ENCODE measurements at places on chromosomes 11 and 22.

- DNase-seq = no peak
These were observed 778.4 kb upstream of the FAT3 start for GRCh38 chr11:91446267-91446666.

DNA sequence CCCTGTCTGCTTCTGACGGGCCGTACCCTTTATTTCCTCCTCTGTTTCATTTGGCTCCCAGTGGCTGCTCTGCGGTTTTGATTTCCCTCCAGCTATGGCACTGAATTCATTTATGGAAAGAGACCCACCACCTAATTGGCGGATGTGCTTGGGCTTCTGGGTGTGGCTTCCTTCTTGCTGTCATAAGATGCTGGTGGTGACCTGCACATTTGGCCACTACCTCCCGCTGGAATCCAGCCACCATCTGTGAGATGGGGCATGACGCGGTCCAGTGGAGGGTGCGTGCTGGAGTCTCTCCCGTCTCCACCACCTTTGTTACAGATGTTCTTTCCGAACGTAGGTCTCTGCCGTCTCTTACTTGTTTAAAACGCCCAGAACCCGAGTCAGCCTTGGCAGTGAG, 47.7 kb upstream of the FADD start:
- no peak for DNase-seq

DNA sequence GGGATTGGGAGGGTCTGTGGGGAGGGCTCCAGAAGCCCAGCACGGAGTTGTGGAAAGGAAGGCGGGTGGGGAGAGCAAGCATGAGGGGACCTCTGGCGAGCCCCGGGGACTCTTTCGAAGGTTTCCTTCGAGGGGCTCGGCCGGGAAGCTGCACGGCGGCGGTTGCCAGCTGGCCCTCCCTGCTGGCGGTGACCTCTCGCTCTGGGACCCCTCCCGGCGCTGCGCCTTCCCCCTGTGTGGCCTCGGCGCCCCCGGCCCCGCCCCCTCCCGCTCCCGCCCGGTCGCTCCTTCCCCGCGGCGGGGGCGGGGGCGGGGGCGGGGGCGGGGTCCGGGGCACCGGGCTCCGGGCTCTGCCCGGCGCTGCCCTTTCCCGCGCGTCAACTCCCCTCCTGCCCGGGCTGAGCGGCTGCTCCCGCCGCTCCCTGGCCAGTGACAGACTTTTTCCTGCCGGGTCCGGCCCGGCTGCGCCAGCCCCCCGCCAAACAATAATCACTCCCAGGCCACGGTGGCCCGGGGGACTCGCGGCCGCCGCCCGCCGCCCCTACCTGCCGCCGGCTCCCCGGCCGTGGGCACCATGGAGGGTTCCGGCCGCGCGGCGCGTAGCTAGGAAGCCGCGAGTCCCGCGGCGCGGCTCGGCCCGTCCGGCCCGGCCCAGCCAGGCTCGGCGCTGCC, 941 bp downstream of the CLCF1 start:
- no peak for DNase-seq

- DNase-seq = no peak
These were observed 17.3 kb downstream of the PGM2L1 start for GRCh38 chr11:74380746-74381439.

DNA sequence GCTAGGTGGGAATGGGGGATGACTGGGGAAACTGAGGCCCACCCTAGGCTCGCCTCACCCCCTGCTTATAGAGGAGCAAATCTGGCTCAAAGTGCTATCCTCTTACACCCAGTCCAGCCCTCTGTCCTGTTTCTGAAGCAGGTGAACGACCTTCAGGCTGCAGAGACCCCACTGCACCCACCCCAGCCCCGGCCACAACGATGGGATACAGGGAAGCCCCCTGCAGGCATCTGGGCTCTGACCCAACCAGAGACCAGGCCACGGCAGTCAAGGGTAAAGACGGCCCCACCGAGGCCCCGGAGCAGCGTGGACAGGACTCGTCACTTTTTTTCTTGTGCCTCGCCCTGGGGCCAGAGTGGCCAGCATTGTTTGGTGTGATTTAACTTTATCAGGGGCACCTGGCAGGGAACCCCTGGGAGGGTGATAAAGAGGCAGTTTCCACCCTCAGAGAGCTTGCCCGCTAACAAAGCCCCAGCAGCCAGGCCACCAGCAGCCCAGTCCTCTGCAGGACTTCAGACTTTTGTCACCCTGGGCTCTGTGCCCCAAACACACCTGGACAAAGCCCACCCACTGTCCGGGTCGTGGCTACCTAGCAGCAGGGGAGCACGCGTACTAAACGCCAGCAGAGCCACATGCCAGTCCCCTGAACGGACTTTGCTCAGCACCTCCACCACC, 612.6 kb downstream of the TBC1D22A start:
- no peak for DNase-seq

GRCh38 chr11:35933320-35933871, 10.5 kb upstream of the LDLRAD3 start:
- DNase-seq = no peak

DNA sequence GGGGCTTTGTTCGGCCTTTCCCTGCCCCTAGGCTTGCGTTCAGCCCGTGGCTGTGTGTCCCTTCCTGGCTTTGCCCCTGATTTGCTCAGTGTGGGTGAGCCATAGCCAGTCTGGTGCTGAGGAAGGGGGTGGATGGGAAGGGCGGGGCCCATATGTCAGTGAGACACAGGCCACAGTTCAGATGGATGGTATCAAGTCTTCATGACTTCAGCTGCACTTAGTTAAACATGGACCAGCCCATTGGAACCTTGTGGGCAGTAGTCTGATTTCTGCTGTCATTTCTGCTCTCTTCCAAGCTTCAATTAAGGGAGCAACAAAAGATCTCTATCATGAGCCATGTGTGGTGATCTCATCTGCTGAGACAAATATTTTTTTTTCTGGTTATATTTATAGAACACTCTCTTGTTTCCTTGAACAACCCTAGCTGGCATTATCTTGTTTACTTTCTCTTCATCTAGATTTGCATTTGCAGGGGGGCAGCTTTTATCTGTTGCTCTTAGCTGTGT, 21.6 kb upstream of the PEX26 start:
- DNase-seq = peak; percentile 87

- DNase-seq = no peak
These were observed 820.4 kb upstream of the CCDC90B start for GRCh38 chr11:84106541-84106940.

GRCh38 chr11:115874843-115875242, 370.6 kb upstream of the CADM1 start:
- no peak for DNase-seq

DNA sequence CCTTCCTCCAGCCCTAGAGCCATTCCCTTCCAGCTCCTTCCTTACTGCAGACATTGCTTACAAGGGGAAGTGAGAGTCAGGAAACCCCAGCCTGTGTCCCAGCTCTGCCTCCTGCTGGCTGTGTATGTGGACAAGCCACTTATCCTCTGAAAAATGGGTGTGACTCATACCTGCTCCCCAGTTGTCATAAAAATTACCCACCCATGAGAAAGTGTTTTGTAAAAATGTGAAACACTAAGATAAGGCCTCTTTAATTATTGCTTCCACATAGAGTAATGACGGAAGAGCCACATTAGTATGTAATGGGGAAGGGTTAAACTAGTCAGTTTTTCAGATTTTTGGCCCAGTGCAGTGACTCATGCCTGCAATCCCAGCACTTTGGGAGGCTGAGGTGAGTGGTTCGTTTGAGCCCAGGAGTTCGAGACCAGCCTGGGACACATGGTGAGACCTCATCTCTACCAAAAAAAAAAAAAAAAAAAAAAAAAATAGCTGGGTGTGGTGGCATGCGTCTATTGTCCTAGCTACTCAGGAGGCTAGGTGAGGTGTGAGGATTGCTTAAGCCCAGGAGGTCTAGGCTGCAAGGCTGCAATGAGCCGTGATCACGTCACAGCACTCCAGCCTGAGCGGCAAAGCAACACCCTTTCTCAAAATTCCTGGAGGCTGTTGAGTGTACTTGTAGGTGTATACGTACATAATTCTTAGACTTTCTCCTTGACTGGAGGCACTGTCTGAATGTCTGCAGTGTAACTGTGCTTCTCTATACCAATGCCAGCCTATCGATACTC, 84.9 kb downstream of the CTTN start:
- DNase-seq = no peak

DNA sequence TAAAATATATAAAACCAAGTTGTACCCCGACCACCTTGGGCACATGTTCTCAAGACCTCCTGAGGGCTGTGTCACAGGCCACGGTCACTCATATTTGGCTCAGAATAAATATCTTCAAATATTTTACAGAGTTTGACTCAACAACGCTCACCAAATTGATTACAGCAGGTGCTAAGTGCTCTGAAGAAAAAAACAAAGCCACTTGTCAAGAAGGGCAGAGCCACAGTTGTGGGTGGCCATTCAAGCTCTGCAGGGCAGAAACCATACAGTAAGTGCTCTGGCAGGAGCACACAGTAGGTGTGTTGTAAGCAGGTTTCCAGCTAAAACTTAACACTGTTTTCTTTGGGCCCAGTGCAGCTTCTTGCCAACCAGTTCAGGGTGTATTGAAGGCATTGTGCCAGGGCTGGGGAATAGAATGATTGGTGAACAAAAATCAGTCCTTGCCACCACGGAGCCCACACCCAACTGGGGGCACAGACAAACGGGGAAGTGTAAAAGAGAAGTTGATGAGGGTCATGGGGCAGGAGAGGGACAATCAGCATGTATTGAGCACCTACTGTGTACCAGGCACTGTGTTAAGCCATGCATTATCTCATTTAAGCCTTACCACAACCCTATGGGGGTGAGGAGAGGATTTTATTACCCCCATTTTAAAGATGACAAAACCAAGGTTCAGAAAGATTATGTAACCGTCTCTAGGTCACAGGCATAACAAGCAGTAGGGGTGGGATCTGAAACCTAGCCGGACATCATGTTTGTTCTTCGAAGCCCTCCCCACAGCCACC, 18.2 kb downstream of the ARRB1 start:
- DNase-seq = no peak

DNA sequence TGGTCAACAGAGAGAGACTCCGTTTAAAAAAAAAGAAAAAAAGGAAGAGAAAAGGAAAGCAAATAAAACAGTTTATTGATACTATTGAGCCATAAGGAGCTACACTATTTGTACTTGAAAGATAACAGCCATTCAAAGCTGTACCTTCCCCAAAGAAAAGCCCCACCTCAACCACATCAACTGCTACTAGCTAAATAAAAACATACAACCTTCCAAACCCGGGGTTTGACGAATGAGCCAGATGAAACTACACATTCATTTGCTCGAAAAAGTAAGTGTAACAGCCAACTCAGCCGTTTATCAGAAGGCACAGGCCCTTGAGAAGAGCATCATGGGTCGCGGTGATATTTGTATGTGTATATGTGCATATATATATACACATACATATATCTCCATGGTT, 78.4 kb downstream of the SIK3 start:
- DNase-seq = no peak

- DNase-seq = no peak
These were observed 8.0 kb upstream of the OR52J3 start for GRCh38 chr11:5038341-5038740.

DNA sequence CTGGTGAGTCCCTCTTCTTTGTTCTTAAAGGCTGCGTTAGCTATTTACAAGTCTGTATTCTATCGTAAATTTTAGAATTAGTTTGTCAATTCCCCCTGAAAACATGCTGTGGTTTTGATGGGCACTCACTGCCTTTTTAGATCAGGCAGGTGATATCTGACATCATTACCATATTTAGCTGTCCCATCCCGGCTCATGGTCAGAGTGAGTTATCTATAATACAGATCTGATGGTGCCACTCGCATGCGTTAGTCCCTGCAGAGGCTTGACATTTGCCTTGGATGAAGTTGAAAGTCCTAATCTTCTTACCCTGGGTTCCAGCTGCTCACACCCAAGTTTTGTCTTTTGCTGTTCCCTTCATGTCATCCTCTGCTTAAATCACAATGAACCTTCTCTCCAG, 150.5 kb upstream of the NARS2 start:
- no peak for DNase-seq

GRCh38 chr22:29200901-29201300, 4.8 kb upstream of the EMID1 start:
- no peak for DNase-seq

DNA sequence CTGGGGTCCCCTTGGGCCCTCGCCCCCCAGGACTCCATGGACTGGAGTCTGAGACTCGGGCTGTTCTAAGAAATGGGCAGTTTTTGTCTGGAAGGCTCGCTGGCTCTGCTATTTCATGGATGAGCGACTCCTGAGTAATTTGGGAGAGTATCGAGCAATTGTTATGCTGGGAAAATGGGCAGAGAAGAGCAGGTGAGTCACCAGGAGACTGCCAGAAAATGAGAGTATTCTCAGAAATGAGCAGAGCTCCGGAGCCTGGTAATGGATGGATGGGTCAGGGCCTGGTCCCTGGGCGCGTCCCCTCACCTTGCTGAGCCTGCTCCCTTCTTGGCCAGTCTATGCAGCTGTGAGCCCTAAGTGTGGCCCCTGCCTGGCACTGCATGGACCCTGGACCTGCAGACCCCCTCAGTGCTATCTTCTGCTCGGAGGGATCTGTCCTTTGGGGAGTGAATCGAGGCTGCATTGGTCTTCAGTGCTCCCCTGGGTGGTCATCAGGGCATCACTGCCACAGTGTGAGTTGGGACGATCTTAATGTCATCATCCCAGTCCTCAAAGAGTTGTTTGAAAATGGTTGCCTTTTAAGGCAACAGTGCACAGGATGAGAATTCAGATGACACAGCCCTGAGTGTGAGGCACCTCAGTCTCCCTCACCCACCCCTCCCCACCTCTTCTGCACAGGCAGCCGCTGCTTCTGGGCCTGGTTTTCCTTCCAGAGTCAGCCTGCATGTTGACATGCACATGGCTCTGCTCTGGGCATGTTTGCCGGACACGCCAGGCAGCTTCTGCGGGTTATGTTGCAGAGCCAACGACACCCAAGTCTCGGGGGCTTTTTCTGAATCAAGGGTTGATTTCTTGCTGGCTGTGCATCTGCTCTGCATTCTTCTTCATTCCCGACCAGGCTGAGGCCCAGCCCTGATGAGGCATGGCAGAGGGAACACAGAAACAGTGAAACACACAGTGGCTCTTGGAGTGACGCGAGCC, 519.0 kb downstream of the TBC1D22A start:
- DNase-seq = no peak

DNA sequence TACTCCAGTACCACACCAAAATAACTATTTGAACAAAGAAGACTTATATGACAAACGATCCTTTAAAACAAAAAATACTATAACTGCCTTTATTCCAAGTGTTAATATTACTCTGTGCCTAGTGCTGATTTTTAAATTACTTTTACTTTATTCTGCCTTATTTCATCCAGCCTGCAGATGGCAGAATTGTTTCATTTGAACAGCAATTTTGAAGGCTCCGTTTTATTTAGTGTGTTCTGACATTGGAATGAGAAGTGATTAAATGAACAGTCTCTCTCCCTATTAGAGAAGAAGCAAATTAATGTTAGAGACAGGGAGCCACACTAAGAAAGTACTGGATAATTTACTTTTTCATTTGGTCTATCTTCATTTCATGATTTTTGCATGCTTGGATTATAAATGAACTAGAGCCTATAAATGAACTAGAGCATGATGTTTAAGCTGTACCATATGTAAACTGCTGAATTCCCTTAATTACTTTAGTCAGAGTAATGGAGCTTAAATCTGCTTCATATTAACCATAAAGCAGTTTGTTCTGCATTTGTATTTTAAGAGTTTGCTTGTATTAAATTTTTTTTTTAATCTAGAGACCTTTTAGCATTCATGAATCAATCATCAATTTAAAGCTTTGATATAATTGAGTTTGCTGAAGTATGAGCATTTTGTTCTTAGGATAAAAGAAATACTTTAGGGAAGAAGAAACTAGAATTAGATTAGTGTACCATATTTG, 9.8 kb downstream of the PDHX start:
- no peak for DNase-seq

Data from COLO829 (cell line).